Activated T-cell treated with anti-CD3 and anti-CD28 coated beads for 1 hour (primary cell): ENCODE measurements at places on chromosomes 6 and 20.

- no peak for DNase-seq
Observed at GRCh38 chr20:53352727-53353440, 240.8 kb downstream of the ZNF217 start.

DNA sequence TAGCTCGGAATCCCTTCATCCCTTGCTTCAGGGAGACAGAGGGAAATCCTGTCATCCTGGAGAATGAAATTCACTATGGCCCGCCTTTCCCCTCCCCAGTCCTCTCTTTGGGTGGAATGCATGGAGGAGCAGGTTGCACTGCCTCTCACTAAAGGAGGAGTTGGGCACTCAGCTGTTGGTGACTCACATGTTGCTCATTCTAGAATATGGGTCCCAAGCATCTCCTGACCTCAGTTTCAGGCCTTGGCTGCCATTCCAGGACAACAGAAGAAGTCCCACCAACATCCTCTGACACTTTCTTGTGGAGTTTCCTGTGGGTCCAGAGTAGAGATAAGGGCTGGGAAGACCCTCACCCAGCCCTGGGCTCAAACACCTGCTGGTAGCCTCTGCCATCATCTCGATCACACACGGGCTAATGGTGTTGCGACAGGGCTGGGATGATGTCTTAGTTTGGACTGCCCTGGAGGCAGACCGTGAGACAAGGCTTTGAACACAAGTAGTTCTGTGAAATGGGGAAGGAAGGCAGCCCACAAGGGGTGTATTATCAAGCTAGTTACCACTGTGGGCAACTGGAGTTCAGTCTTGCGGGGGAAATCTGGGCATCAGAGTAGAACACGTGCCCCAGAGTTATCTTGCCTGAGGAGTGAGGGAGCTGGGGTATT, 52.4 kb upstream of the RNF24 start:
- DNase-seq, result no peak

DNA sequence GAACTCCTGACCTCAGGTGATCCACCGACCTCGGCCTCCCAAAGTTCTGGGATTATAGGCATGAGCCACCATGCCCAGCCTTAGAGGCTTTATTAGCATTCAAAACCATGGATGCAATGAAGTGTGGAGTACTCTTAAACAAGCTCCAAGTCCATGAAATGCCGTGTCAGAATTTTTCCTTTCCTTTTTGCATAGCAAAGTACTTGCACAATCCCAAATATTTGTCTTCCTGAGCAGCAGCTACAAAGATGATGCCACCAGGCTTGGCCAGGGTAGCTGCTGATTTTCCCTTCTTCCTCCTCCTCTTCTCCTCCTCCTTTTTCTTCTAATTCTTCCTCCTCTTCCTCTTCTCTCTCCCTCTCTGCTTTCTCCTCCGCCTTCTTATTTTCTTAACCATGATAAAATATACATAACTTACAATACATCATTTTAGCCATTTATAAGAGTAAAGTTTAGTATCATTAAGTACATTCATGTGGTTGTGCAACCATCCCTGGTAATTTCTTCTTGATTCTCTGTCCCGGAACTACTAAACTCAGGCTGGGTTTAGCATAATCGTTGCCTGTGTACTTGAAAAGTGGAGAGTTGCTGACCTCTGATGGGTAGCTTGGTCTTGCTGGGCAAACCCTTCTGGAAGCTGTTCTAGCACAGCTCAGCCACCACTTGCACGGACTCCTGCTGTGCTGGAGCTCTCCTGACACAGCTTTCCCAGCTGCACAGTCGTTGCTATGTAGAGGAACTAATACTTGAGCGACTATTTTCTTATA, 20.3 kb downstream of the MUCL3 start:
- no peak for DNase-seq

DNA sequence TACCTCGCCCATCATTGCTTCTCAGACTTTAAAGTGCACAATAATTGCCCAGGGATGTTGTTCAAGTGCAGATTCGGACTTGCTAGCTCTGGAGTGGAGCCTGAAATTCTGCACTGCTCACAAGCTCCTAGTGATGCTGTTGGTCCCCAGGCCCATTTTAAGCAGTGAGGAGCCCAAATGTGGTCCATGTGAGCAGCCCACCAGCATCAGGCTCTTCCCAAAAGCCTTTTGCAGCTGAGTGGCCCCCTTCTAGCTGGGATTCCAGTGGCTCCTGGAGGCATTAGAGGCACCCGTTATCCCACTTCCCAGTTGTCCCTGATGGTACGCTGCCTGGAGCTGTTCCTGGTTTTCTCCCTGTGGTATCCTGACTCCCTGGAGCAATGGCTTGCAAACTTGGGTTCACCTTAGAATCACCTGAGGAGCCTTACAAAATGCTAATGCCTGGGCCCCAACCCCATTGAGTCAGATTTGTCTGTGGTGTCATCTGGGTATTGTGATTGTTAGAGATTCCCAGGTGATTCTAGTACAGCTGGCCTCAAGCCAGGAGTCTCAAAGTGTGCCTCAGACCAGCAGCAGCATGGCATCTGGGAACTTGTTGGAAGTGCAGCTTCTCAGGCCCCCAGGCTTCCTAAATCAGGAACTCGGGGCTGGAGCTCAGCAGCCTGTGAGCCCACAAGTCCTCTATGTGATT, 186.9 kb upstream of the SLC24A3 start:
- DNase-seq, result no peak

DNA sequence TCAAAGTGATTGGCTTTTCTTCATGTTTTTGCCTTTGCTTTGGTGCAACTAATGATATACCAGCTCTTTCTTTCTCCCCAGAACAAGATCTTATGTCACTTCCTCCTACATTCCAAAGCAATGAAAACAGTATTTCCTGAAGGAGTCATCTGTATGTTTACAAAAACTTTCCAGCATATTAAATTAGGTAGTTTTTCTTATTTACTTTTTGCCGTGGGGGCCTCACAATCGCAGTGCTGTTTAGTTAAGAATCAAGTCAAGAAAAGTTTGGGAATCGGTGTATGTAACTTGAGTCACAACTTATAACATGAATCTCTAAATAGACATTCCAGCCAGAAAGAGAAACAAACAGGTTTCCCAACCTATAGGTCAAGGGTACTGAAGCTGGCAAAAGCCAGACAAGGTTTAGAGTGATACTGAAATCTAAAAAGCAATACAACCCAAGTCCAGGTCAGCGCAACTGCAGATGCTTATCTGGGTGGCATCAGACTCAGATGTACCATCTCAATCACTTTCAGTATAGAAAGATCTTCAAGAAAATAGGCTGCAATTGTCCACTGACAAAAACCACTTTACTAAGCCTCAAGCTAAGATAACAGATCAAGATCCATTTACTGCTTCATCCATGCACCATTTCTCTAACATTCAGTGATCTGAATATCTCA, 63.6 kb downstream of the IPCEF1 start:
- no peak for DNase-seq

DNA sequence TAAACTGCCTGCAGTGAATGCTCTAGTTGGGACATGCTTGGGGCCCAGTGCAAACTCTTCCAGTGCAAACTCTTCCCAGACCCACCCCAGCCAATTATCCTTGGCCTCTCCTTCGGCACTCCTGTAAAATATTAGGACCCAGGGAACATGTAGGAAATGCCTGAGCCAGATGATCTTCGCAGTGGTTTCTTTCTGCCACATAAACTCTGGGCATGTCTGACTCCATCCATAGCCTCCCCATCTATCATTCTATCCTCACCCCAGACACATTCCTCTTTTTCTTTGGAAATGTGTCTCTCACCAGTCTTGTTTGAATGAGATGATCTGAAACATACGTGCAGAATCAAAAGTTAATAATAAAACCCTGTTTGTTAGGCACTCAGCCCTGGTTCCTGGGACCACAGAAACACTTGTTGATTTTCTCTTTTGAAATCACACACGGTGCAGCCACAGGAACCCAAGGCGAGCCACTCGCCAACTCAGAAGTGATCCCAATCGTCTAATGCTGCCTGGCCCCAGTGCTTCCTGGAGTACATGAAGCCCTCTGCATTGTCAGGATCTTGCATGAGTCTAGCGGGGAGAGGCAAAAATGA, 108.9 kb upstream of the CST7 start:
- no peak for DNase-seq

DNA sequence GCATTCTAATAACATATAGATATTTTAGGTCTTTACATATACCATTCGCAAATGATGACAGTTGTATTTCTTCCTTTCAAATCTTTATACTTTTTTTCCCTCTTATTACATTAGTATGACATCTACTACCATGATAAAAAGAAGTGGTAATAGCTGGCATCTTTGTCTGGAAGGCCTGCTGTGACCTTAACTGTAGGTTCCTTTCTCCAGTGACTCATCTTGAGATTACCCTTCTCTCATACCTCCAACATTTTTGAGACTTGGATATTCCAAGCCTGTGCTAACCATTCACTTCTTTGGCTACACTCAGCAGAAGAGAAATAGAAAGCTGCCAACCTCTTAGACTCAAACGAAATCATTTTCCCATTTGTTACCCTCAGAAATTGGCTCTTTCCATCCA, 30.3 kb downstream of the ZKSCAN8 start:
- DNase-seq, result no peak

GRCh38 chr6:79570129-79571029, 33.1 kb upstream of the LCA5 start:
- DNase-seq, result no peak

DNA sequence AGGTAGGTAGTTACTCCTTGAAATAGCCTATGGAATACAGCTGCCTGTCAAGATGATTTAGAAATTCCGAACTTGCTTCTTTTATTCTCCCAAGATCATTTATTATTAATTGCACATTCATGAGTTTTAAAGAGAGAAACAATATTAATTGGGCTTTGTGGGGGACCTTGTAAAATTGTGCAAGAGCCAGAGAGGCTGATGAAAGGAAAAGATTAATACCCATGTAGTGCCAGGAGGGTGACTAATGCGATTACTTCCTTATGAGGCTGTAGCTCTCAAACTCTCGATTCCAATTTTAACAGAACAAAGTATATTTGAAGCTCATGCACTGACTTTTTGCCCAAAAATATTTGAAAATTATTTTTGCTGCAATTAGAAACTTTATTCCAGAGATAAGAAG, 423.8 kb upstream of the ID4 start:
- DNase-seq, result no peak

DNA sequence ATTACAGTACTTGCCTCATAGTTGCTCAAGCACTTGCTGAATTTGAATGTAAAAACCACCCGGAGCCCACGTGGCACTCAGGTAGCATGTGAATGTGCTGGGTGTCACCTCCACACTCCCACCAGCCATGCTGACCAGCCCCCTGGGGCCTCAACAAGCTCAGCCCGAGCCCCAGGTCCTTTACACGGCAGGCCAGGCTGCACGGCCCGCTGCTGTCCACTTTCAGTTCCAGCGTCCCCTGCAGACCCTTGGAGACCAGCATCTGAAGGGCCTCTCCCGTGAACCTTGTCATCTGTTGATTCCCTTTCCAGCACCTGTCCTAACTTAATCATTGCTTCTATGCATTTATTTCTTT, 33.3 kb upstream of the ZBP1 start:
- no peak for DNase-seq

GRCh38 chr6:24330137-24330732, 27.6 kb downstream of the DCDC2 start:
- DNase-seq, result no peak

DNA sequence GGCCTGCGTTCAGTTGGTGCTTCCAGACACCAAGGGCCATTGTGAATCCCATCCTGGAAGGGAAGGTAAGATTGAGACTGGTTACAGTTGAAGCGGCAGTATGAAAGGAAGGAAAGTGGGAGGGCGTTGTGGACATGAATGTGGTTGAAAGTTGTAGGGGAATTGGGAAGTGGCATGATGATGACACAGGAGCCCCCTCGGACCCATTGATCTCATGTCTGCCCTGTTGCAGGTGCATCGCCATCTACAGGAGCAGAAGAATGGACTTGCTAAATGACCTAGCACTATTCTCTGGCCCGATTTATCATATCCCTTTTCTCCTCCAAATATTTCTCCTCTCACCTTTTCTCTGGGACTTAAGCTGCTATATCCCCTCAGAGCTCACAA, 5.5 kb downstream of the HLA-DQA1 start:
- no peak for DNase-seq

DNA sequence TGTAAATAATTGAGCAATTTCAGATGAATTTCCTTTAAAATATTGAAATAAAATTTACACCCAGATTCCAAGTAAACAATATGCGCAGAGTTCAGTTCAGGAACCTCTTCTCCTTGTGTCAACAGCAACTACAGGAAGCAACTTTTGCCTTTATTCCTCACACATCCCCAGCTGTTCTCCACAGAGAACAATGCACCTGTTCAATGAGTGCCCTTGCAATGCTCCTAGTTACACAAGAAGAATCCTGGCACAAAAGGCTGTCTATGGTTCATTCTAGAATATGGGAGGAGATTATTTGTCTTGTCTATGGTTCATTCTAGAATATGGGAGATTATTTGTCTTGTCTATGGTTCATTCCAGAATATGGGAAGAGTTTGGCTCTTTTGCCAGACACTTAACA, 454.9 kb downstream of the BTBD3 start:
- DNase-seq, result no peak

DNA sequence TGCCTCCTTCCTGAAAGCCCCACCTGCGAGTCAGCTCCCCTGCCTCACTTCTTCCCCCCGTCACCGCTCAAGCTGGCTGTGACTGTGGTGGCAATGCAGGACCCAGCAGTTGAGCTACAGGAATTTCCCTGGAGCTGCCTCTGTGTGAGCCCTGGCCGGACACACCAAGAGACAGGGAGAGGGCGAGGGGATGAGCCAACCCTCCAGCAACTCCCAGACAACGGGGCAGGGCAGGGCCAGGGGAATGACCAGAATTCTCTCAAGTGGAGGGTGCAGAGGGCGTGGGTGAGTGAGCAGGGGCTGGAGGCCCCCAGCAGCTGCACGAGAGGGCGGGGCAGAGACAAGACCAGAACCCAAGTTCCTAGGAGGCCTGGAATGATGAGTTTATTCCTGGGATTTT, 4.9 kb upstream of the ARFGAP1 start:
- DNase-seq, result no peak

- peak; percentile 33 for DNase-seq
Observed at GRCh38 chr6:54717849-54718455, 128.6 kb upstream of the FAM83B start.

DNA sequence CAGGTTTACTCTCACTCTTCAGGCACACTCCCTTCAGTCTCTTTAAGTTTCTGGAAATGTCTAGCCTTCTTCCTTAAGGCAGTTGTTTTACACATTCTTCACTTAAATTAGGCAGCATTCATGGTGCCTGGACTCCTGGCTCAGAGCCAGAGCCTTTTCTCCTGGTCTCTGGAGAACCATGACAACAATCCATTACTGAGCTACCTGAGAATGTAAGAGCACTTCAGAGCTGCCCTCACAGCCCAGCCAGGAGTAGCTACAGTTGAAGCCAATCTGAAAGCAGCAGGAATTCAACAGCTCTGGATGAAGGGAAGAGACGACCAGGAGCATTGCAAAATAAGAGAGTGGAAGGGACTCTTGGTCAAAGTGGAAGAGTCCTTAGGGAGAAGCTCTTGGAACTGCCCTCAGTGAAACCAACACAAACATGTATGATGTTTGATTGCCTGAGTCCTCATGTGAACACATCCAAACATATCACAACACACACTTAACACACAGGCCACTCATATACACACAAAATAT, 416.8 kb upstream of the SPTLC3 start:
- DNase-seq, result no peak

- no peak for DNase-seq
Observed at GRCh38 chr6:169809386-169809785, 58.0 kb downstream of the ERMARD start.

GRCh38 chr6:124917769-124918168, 44.5 kb upstream of the RNF217 start:
- DNase-seq, result no peak

GRCh38 chr6:167684276-167685104, 142.2 kb upstream of the AFDN start:
- DNase-seq, result no peak
